ENCODE measurements at places on chromosomes 13 and 19.

- no peak for DNase-seq
Measured at GRCh38 chr13:27258637-27259386, 7.5 kb downstream of the RPL21 start.

DNA sequence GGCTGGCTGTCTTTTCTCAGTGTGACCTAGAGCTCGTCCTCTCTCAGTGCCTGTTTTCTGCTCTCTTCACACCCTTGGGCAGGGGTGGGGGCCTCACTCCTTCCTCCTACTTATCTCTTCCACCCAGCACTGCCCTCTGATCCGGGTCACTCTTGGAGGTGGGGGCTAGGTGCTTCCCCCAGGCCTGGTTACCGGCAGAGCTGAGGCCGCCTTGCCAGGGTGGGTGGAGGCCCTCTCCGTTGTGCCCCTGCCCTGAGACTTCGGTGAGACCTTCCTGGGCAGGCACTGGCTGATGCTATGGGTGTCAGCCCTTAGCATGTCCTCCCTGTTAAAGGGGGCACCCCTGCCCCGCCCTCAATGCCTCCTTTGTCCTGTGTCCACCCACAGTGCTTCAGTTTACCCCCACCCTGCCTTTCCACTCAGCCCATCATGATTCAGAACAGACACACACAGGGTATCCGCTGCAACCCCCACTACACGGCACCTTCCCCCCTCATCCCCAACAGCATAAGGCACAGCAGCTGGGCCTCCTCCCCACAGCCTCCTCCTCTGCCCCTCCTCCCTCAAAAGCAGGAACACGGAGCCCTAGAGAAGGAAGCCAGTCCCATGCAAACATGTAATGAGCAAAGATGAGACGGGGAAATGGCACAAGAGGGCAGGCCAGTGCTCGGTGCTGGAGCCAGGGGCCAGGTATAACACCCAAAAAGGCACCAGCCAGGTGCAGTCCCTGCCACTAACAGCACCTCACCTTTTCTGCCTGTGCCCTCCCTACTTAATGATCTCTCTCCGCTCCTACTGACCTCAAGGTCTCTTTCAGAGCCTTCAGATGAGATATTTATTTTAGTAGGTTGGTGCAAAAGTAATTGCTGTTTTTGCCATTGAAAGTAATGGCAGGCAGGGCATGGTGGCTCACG is 9.8 kb downstream of the ZGLP1 start:
- DNase-seq = peak; percentile 95

DNA sequence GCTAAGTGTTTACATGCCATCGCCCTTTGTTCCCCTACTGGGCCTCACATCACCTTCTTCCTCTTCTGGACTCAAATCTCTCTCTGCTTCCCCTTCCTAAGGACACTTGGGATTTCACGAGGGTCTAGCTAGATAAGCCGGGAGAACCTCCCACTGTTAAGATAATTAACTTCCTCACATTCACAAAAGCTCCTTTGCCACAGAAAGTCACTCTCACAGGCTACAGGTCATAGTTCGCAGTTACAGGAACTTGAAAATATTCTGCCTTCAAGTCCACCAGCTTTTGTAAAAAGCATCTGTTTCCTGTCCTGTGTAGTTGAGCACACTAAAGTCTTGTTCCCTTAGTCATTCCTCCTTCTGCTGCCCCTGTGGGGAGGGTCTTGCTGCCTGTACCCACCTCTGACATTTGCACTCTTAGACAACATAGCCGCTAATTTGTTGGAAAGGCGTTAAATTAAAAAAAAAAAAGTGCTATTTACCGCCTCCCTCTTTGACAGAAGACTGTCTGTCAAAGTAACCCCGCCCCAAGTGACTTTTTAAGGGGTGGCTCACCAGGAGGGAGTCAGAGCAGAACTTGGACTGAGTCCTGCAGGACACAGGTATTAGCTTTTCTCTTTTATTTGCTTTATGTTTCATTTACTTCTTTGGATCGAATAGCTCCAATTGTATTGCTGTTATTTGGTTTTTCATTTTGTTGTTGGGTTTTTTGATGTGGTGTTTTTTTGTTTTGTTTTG is 26.8 kb upstream of the CEACAM21 start:
- peak; percentile 51 for DNase-seq

GRCh38 chr13:36166046-36166445 is 34.9 kb upstream of the DCLK1 start:
- no peak for DNase-seq

DNA sequence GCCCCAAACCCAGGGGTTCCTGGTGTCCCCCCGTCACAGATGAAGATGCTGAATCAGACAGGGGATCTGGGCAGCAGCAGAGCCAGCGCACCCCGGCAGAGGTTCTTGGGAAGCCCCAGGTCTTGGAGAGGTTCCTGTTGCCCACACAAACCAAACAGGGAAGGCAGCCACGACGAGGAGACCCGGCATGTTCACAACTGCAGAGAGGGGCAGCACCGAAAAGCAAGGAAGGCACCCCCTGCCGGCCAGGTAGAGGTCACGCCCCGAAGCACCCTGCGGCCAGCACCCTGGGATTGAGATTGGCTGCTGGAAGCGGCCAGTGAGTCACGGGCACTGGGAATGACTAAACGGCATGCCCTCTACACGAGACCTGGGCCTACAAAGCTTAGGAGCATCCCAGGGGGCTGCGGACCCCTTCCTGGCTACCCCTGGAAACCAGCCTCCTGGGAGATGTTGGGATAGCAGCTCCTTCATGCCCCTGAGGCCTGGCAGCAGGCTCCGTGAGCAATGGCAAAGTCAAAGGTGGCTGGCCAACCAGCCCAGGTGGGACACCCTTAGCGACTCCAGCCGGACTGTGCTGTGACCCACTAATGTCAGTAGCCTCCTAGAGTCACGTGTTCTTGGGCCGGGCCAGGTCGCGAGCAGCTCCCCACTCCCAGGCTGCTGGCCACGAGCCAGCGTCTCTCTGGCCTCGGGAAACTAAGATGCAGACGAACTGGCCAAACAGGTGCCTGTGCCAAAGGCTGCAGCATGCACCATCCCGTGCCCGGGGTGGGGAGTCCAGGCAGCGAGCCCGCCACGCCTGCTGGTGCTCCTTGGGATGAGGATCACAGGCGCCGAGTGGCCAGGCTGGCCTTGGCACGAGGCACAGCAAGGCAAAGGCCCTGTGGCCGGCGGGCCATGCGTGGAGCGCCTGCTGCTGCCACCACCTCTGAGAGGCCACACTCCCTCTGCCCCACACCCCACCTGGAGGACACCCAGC is 43.2 kb downstream of the MLLT1 start:
- no peak for DNase-seq

DNA sequence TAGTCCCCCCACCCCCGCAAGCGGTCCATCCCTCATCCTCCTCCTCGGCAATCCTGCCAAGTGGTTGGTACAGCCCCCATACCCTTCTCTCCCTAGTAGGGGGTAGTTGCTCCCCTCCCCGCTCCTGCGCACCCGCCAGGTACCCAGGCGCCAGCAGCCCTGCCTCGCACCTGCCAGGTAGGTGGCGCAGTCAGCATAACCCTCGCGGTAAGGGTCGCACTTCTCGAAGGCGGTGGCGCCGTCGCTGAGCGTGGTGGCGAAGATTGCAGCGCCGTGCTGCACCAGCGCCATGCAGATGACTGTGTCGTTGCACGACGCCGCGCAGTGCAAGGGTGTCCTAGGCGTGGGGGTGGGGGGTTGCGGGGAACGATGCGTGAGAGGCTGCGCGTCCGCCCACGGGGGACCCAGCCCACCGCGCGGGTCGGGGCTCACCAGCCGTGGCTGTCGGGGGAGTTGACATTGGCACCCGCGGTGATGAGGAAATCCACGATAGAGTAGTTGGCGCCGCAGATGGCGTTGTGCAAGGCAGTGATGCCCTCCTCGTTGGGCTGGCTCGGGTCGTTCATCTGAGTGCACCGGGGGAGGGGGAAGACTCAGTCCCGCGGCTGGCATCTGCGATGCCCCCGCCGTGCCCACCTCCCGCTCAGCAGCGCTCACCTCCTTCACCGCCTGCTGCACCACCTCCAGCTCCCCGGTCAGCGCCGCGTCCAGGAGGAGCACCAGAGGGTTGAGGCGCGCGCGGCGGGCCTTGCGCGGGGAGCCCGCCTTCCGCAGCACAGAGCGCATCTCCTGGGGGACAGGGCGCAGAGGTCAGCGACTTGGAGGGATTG is 15.2 kb upstream of the ERCC2 start:
- DNase-seq = no peak

GRCh38 chr13:51581148-51581820 is 3.0 kb upstream of the WDFY2 start:
- no peak for DNase-seq

DNA sequence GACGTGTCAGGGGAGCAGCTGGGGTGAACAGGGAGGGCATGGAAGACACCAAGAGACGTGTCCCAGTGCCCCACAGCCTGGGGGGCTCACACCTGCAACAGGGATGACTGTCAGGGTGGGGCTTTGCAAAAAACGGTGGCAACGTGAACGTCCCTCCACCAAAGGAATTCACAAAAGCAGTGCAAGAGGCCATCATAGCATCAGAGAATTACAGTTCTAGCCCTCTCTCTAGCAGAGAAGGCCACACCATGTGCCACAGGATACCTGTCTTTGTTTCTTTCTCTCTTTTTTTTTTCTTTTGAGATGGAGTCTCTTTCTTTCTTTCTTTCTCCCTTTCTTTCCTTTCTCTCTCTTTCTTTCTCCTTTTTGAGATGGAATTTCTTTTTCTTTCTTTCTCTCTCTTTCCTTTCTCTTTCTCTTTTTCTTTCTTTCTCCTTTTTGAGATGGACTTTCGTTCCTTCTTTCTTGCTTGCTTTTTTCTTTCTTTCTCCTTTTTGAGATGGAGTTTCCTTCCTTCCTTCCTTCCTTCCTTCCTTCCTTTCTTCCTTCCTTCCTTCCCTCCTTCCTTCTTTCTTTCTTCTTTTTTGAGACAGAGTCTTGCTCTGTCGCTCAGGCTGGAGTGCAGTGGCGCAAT is 17.1 kb upstream of the ATP11A start:
- DNase-seq = no peak

GRCh38 chr13:72959643-72960042 is 99.2 kb upstream of the KLF5 start:
- DNase-seq = no peak

- DNase-seq = no peak
Measured at GRCh38 chr13:73467125-73467524, 408.3 kb downstream of the KLF5 start.

GRCh38 chr13:51644654-51645053 is 60.4 kb downstream of the WDFY2 start:
- DNase-seq = no peak

DNA sequence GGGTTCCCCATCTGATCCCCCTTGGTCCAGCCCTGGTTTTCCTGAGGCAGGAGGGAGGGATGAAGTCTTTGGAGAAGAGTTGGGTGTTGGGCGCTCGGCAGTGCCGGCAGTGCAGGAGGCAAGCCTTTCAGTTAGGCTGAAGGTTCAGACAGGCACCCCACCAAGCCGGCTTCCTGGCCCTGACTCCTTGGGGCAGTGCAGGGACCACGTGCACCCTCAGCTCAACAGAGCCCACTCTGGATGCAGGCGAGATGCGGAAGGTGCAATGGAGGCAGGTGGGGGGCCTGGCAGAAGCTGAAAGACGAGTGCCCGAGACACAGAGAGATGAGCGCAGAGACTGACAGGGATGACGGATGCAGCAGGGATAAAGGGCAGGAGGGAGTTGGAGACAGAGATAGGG is 11.1 kb downstream of the MAMSTR start:
- no peak for DNase-seq

GRCh38 chr19:49761625-49762311 is 1.3 kb downstream of the TSKS start:
- DNase-seq = peak; percentile 39

GRCh38 chr13:72104656-72105180 is 237.7 kb upstream of the DACH1 start:
- DNase-seq = no peak

DNA sequence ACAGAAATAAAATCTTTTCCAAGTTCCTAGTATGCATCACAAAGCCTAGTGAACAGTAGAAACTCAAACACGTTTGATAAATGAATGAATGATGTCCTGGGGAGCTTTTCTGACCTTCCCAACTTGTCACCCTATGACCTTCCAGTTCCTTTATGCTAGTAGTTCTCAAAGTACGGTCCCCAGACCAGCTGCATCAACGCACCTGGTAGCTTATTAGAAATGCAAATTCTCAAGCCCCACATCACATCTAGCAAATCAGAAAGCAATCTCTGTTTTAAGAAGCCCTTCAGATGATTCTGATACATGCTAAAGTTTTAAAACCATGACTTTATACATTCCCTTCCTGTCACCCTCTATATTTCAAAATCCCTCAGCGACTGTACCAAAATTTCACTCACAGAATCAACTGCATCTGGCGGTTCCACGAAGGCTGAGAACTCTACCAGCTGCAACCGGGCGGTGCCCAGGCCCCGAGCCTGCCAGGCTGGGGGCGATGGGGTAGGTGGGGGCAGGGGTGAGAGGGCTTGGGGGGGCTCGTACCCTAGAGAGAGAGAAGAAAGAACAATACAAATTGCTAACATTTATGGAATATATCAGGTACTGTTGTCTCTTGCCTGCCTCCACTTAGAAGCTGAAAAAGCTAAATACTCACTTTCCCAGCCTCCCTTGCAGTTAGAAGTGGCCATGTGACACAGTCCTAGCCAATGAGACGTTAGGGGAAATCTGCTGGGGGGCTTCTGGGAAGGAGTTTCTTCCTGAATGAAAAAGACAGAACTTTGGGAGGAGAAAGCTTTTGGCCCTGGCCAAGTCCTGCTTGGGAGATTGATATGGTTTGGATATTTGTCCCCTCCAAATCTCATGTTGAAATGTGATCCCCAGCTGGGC is 13.3 kb downstream of the CD37 start:
- DNase-seq = no peak

- DNase-seq = peak; percentile 44
Measured at GRCh38 chr19:16327911-16328823, 3.5 kb downstream of the KLF2 start.

GRCh38 chr19:38378866-38379265 is 4.5 kb downstream of the PSMD8 start:
- no peak for DNase-seq

DNA sequence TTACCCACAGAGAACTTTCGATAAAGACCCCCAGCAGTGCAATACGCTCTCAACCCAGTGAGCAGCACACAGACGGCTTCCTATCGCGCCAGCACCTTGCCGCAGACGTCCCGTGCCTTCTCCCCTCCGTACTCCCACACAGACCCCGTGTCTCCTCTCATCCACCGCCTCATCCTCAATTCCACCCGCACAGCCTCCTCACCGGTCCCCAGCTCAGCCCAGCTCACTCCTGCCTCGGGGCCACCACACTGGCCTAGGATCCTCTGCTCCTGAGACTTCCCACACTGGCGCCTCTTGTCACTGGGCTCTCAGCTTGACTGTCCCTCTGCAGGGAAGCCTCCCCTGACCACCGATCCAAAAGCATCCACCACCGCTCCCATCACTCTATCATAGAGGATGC is 9.0 kb downstream of the MLLT1 start:
- DNase-seq = no peak
